Kasumi-1 (cell line): ENCODE measurements at places on chromosomes 13 and 19.

- DNase-seq, result peak; percentile 34
Measured at GRCh38 chr19:12773571-12773970, 1.8 kb downstream of the HOOK2 start.

GRCh38 chr19:3765121-3765520 lies 2.6 kb downstream of the MRPL54 start:
- DNase-seq, result no peak

- no peak for DNase-seq
Measured at GRCh38 chr19:1833540-1833939, 14.7 kb downstream of the REXO1 start.

DNA sequence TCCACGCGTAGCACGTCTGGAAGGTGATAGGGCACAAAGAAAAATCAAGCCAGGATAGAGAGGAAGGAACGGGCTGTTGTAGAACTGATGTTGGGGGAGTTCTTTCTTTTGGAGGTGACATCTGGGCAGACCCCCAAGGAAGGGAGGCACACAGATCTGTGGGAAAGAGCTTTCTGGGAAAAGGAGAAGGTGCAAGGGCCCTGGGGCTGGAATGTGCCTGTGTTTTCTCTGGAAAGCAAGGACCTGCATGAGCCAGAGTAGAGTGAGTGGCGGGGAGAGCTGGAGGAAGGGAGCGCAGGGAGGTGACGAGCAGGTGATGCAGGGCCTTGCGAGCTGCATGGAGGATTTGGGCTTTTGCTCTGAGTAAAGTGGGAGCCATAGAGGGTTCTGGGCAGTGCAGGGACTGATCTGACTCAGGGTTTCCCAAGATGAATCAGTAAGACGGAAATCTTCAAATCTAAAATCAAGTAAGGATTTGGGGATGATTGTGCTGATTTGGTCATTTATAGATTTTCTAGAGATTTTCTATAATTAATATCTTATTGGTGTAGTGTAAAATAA lies 30.8 kb downstream of the SMARCA4 start:
- no peak for DNase-seq

GRCh38 chr13:114049026-114049425 lies 75.2 kb upstream of the C13orf46 start:
- no peak for DNase-seq
